ENCODE measurements at places on chromosomes 6 and 20. TPM values are rescaled to one million over a fixed set of nuclear protein-coding genes. Genes with fewer than 3 reads are reported as not detected.

Gene GCNT2
- 2.6 TPM for total RNA-seq

Gene DNAH8
- under 0.01 TPM for total RNA-seq

Gene KIF3B
- 42.2 TPM for total RNA-seq

Gene CLIC5
- under 0.01 TPM for total RNA-seq

Gene DEFB124
- total RNA-seq: not detected

Gene GATA5
- total RNA-seq: not detected

Gene KIAA0408
- total RNA-seq: 2.0 TPM

Gene CLPSL2
- not detected for total RNA-seq

Gene LTA
- total RNA-seq: not detected

Gene POPDC3
- total RNA-seq: 71.8 TPM

Gene HSPA12B
- 0.22 TPM for total RNA-seq

Gene MYB
- 0.13 TPM for total RNA-seq

Gene EYS
- under 0.01 TPM for total RNA-seq

Gene LY6G6C
- total RNA-seq: not detected

Gene RAD21L1
- not detected for total RNA-seq

Gene ORC3
- total RNA-seq: 34.0 TPM

Gene NOTCH4
- 0.65 TPM for total RNA-seq

Gene AGPAT1
- 31.0 TPM for total RNA-seq

Gene LINC00237
- total RNA-seq: not detected

Gene PPP1R16B
- not detected for total RNA-seq

Gene BTNL2
- not detected for total RNA-seq

Gene CALHM5
- 3.1 TPM for total RNA-seq

Gene RNF144B
- total RNA-seq: 16.6 TPM

Gene MEI4
- total RNA-seq: under 0.01 TPM

Gene SLCO4A1
- total RNA-seq: 0.13 TPM

Gene SYNGAP1
- total RNA-seq: 6.3 TPM

Gene STMN3
- total RNA-seq: 11.6 TPM

Gene SMLR1
- total RNA-seq: not detected

Gene PRR18
- total RNA-seq: not detected

Gene DNAAF9
- 13.5 TPM for total RNA-seq

Gene TNF
- not detected for total RNA-seq

Data from articular chondrocyte of knee joint (primary cell).